Urinary bladder (tissue), 4 donors: ENCODE measurements at places on chromosomes 16 and 17. TPM values are rescaled to one million over a fixed set of nuclear protein-coding genes. Genes with fewer than 3 reads are reported as not detected.

The PIRT gene
- 1.9 TPM for total RNA-seq

The C16orf87 gene
- 11.7 TPM for total RNA-seq

The HOXB13 gene
- total RNA-seq = 1.7 TPM

The RMI2 gene
- total RNA-seq = 14.3 TPM
